Glomerular endothelial cell (primary cell): ENCODE measurements at places on chromosomes 4 and X. TPM values are rescaled to one million over a fixed set of nuclear protein-coding genes. Genes with fewer than 3 reads are reported as not detected.

MSL3 gene
- total RNA-seq: 32.2 and 39.3 TPM in 2 replicates

MID1 gene
- 15.5 and 20.5 TPM in 2 replicates for total RNA-seq

GLRA2 gene
- total RNA-seq: not detected in 2 replicates

SNX25 gene
- total RNA-seq: 17.3 and 17.4 TPM in 2 replicates

DNA sequence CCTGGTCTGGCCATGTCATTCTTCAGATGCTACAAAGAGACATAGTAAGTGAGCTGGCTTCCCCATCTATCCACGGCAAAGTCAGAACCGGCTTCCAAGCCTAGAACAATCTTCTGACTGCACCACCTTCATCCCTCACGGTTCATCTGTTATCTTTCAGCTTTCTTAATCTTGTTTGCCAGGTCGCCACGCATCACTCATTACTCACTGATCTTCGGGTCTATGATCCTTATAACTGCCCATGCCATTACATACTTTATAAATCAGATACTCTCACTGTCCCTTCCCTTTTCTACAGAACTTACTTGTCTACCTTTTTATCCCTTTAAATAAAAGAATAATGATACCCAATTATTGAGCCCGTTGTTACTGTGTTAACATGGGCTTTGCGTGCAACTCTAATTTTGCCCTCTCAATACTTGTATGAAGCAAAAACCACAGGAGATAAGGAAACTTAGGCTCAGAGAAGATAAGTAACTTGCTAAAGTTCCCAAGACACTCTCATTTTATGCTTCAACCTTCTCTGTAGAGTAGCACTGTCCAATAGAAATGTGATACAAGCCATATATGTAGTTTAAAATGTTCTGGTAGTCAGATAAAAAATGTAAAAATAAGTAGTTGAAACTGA, 171.7 kb downstream of the AMELX start:
- no peak for DNase-seq

GRCh38 chrX:48471504-48471903, 1.4 kb upstream of the SLC38A5 start:
- DNase-seq: no peak

DNA sequence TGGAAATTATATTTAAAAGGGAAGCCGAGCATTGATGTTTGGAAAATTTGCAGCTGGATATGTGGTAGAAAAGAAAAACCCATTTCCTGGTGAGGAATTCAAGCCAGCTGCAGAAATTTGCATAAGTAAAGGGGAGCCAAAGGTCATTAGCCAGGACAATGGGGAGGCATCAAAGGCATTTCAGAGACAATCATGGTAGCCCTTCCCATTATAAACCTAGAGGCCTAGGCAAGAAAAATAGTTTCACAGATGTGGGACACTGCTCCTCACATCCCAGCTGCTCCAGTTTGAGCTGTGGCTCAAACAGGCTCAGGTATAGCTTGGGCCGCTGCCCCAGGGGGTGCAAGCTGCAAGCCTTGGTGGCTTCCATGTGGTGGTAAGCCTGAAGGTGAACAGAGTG, 35.8 kb downstream of the NAP1L3 start:
- DNase-seq: no peak

DNA sequence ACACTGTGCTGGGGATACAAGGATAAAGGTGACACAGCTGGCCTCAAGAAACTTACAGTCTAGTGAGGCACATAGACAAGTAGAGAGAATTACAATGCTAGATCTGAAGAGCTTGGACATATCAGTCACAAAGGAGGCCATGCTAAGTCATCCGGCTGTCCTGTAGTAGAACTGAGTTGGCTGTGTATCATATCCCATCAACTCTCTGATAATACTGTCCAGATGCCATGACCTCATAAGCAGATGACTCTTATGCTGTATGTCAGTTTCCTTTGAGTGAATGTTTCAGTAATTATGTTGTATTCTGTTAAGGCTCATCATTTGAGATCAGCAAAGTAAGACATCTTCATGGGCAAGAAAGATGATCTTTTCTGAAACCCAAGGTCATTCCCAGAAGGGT, 442.9 kb downstream of the MID1IP1 start:
- no peak for DNase-seq

GRCh38 chr4:95676190-95676589, 127.4 kb upstream of the UNC5C start:
- no peak for DNase-seq

GRCh38 chrX:153857348-153857903, 27.1 kb upstream of the PDZD4 start:
- DNase-seq: no peak

DNA sequence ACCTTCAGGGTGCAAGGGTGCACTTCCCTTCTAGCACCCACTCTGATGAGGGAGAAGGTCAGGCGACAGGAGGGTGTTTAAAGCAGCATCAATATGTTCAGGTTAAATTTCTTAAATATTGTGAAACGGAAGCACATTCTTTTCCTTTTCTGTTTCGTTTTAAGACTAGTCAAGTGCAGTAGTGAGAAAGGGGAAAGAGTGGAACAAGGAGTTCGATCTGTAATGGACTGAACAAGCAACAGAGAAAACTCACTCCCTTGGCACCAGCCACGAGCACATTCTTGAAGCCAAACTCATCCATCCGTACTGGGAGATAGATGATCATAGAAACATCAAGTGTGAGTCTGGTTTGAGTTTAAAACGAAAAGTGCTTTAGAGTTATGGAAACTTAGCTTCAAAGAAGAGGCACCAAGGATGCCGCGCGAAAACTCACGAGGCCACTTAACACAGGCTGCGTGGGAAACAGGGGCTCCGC, 815 bp downstream of the FAM53A start:
- peak; percentile 10 for DNase-seq

DNA sequence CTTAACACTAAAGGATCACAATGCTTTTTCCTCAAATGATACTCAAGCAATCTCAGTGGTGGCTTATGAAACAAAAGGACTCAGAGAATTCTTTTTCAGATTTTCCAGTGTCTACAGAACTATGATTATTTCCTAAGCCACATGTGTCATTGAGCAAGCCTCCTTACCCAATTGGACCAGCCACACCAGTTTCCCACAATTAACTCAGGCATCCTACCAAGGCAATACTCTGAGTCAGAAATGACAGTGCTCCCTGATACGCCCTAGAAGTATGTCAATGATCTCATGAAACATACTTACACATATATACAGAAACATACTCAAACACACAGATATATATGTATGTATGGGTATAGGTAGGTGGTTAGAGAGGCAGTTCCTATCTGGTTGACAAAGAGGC, 4.8 kb downstream of the ADAMTS3 start:
- no peak for DNase-seq

DNA sequence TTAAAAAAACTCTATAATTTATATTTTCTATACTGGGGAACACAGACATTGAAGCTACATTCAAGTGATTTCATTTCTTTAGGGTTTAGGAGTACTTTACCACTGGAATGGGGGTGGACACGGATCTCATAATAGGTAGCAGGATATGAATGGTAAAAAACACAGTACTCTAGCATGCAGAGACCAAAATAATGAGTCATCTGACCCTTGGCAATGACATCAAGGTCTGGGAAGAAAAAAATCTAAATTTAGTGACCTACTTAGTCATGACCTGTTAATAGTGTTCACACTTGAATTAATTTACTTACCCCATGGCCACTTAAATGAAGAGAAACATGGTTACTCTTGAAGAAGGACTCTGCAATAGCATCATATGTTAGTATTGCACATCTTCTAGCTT, 187.9 kb downstream of the EPHA5 start:
- no peak for DNase-seq

- no peak for DNase-seq
These were observed 4.8 kb upstream of the DUSP9 start for GRCh38 chrX:153642051-153642654.
